Activated gamma-delta T cell (primary cell): ENCODE measurements at places on chromosomes 1 and 21.

DNA sequence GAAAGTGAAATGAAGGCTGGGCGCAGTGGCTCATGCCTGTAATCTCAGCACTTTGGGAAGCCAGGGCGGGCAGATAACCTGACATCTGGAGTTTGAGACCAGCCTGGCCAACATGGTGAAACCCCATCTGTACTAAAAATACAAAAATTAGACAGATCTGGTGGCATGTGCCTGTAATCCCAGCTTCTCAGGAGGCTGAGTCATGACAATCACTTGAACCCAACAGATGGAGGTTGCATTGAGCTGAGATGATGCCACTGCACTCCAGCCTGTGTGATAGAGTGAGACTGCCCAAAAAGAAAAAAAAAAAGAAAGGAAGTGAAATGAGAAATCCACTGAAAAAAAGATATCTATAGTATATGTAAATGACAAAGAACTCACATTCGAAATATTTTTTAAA is 439.9 kb downstream of the DISC1 start:
- DNase-seq = no peak

DNA sequence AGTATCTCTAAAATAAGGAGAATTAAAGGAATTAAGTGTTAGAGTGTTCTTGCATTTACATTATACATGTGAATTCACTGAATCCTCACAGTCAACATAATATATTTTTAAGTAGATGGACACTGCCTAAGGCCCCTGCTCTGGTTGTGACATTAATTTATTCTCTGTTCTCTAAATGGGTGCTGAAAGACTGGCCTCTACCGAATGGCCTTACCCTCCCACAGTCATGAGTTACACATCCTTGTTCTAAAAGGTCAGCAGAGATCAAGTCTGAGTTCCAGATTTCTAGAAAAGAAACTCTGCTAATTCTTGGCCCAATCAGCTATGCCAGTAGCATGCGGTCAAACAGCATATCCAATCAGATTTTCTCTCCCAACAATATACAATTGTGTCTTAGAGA is 193.2 kb downstream of the TM2D1 start:
- no peak for DNase-seq

DNA sequence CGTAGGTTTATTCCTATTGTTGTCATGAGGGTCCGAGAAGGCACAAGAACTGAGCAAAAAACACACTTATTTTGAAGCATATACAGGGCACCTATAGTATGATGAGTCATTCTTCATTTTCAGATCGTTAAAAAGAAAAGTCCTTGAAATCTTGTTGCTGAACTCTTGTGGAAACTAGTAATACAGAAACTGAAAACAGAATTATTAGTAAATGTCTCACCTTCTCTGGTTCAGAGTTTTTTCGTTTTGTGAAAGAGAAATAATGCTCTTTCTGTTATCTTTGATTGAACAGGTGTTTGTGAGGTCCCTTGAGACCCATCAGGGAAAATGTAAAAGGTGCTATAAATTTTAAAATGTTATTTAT is 102.0 kb upstream of the COA6 start:
- no peak for DNase-seq

- DNase-seq = no peak
Observed at GRCh38 chr1:214840356-214840755, 237.4 kb downstream of the CENPF start.

- peak; percentile 58 for DNase-seq
Observed at GRCh38 chr1:111739194-111739924, at the start of gene INKA2. INKA2 (minus strand) TSS chr1:111739395; CDS start chr1:111739242, 153 bp downstream.

DNA sequence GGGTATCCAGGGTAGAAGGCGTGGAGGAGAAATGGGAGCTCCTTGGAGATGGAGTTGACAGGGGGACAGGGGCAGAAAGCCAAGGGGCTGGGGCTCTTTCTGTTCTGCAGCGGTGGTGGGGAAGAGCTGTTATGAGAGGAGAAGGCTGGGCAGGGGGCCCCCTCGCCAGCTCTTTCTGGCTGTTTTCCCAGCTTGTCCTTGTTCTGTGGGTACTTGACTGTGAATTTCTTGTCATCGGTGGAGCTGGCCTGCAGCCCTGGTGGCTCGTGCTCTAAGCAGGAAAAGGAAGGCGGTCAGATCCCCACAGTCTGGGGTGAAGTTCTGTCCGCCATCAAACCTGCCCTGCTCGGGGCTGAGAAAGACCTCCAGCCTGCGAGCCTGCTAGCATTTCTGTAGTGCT is 7.6 kb downstream of the ZNF683 start:
- no peak for DNase-seq

- no peak for DNase-seq
Observed at GRCh38 chr1:30596470-30596869, 126.9 kb downstream of the MATN1 start.

DNA sequence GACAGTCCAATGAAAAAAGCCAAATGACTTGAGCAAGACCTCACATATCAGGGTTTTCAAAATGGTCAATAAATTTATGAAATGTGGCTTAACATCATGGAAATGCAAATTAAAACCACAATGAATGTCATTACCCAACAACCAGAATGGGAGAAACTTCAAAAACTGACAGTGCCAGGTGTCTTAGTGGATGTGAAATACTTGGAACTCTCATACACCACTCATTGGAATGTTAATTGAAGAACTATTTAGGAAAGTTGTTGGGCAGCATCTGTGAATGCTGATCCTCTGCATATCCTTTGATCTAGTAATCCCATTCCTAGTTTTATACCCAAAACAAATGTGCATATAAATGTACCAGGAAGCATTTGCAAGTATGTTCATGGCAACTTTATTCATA is 19.2 kb upstream of the BACH1 start:
- no peak for DNase-seq

DNA sequence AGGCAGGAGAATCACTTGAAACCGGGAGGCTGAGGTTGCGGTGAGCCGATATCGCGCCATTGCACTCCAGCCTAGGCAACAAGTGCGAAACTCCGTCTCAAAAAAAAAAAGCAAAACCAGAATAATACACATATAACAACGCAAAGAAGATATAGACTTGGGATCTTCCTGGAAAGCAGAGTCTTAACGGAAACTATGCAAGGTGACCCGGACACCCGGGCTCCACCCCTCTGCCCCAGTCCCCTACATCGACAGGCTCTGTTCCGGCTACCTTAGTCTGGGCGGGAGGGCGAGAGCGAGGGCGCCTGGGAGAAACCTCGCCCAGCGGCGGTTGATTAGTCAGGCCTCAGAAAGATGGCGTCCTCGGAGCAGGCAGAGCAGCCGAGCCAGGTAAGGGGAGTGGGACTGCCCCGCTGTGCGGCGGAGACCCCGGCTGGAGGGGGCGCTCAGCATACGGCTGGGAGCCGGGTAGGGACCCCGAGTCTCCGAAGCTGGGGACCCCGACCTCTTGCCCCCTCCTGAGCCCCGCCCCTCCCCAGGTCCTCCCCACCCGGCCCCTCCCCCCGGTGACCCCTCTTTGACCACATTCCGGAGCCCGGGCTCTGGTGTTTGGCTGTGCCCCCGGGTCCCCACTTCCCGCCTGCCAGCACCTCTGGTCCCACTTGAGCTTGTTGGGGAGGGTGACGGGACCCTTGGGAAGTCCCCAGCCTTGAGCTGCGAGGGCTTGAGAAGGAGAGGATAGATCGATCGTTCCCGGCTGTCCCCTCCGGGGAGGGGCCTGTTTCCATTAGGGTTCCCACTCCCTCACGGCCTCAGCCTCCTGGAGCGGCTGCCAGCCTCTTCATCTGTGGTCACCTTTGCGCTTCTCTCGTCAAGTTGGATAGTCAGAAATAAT is at the start of gene PEX14:
Gene PEX14 (plus strand): TSS at position 338 of the 895 bp plus-strand sequence. CDS start 17 bp downstream, at position 355.
- peak; percentile 56 for DNase-seq

- peak; percentile 62 for DNase-seq
Observed at GRCh38 chr1:205284420-205285144, 37.0 kb downstream of the NUAK2 start.

GRCh38 chr1:204647114-204647804 is 38.3 kb downstream of the LRRN2 start:
- DNase-seq = no peak
